ENCODE measurements at places on chromosomes 5 and 9.

DNA sequence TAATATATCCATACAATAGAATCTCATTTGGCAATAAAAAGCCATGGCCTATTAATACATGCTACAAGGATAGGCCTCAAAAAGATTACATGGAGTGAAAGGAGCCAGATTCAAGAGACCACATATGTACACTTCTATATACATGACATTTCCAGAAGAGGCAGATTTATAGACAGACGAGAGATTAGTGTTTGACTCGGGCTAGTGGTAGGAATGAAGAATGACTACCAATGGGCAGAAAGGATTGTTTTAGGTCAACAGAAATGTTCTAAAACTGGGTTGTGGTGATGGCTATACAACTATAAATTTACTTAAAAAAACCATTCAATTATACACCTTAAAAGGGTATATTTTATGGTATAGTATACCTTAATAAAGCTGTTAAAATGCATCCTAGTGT is 41.9 kb downstream of the SETX start:
- DNase-seq: no peak

GRCh38 chr5:124652892-124653441 is 93.5 kb downstream of the ZNF608 start:
- no peak for DNase-seq

DNA sequence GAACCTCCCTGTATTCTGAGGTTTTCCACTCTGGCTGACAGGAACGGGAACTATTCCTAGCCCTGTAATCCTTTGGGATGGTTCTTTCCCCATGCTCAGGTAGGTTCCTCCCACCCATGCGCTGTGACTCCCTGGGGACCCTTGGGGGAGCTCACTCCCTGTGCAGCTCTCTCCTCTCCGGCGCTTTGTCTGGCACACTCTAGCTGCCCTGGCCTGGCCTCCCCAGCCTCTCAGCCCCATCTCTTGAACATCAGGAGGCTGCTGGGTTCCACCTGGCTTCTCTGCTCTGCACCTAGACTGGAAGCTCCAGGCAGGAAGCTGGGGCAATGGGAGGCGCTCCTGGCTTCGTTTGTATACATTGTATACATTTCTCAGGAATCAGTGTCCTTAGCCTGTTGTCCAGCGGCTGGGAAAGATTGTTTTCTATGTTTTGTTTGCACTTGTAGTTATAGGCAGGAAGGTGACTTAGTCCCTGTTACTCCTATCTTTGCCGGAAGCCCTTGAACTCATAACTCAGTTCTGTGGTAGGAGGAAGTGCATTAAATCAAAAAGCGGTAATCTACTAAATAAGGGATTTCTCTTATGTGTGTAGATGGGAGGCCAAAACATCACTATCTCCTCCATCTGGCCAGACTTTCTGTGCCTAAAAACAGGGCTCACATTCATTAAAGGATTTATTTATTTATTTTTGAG is 20.4 kb downstream of the SLC25A25 start:
- DNase-seq: no peak

DNA sequence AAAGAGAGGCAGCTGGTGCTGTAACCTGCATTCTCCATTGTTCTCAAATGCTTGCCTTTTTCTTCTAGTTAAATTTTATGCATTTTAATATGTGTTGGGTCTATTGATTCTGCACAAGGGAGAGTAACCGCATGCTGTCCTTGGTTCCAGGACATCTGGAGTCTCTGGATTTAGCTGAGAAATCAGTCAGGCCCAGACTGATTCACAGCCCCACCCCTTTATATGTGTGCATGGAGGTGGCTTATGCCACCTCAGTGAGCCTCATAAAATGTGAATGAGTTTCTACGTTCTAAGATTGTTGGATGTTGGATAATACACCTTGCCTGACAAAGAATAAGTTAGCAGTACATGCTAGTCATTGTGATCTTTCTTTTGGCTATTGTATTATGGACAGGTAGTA is 110.1 kb upstream of the PANK3 start:
- DNase-seq: no peak

GRCh38 chr5:180287404-180287803 is 4.5 kb downstream of the MAPK9 start:
- DNase-seq: no peak

GRCh38 chr9:133470988-133471387 is 7.9 kb downstream of the SLC2A6 start:
- DNase-seq: no peak

Data from DMS79 treated with DMSO at 0.1 percent for 48 hours (cell line).